Hair follicular keratinocyte (primary cell): ENCODE measurements at places on chromosomes 3 and 15. TPM values are rescaled to one million over a fixed set of nuclear protein-coding genes. Genes with fewer than 3 reads are reported as not detected.

Gene IL17RD
- total RNA-seq, result 1.1 and 1.3 TPM in 2 replicates

Gene CILP
- not detected in 2 replicates for total RNA-seq

Gene TEX9
- total RNA-seq, result 1.3 TPM in 2 replicates

Gene IL12A
- total RNA-seq, result 0.23 and 0.42 TPM in 2 replicates

Gene ARGFX
- not detected in 2 replicates for total RNA-seq

Gene REC114
- total RNA-seq, result not detected in 2 replicates

Gene TMEM158
- 3.0 and 4.3 TPM in 2 replicates for total RNA-seq

Gene AGTR1
- total RNA-seq, result 0.95 TPM in 1 of 2 replicates, not detected in the other

Gene GOLGA8G
- total RNA-seq, result not detected in 2 replicates

Gene POPDC2
- 0.08 TPM in 1 of 2 replicates, not detected in the other for total RNA-seq

Gene CSTA
- total RNA-seq, result 486 and 754 TPM in 2 replicates

Gene GOLGA8T
- not detected in 2 replicates for total RNA-seq

Gene GOLGA8J
- total RNA-seq, result not detected in 2 replicates

Gene SEMA3G
- 0.46 TPM in 1 of 2 replicates, not detected in the other for total RNA-seq

Gene MYEF2
- total RNA-seq, result 0.70 and 3.8 TPM in 2 replicates

Gene RTP1
- not detected in 2 replicates for total RNA-seq

Gene GRIP2
- total RNA-seq, result 0.16 TPM in 1 of 2 replicates, not detected in the other

Gene KBTBD8
- 2.0 and 3.8 TPM in 2 replicates for total RNA-seq

Gene PRR23E
- total RNA-seq, result not detected in 2 replicates

Gene DUOXA2
- not detected in 2 replicates for total RNA-seq

Gene OSTN
- total RNA-seq, result not detected in 2 replicates

Gene KIF7
- total RNA-seq, result 4.5 and 6.2 TPM in 2 replicates
